ENCODE measurements at places on chromosomes 4 and X.

DNA sequence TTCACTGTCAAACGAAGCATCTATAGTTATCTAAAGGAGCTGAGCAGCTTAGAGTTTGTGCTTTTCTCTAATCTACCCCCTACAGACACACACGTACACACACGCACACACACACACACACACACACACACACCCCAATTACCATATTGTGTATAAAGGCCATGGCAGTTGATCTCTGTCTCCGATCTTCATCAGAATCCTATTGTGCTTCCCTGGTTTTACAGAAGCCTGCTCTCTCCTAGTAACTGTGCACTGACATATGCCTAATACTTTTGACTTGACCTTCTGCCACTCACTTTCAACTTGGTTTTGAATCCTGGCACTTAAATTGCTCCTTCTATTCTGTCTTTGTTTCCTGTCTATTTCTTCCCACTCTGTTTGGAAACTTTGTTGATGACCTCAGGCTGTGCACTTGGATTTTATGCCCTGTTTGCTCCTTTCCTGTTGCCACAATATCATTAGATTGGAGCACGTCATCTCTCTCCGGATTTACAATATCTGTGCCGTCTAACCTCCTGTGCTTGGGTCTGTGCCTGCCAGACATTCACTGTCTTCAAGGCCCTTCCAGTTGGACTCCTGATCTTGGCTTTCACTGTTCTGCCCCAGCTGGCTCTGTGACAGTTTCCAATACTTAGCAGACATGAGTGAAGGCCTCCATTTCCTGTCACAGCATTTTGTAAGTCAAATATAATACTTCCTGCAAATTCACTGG, 928.1 kb downstream of the FAT4 start:
- no peak for DNase-seq

GRCh38 chrX:106898462-106898861, 4.7 kb downstream of the RIPPLY1 start:
- no peak for DNase-seq

GRCh38 chrX:16528620-16529019, 121.3 kb upstream of the S100G start:
- DNase-seq = no peak

DNA sequence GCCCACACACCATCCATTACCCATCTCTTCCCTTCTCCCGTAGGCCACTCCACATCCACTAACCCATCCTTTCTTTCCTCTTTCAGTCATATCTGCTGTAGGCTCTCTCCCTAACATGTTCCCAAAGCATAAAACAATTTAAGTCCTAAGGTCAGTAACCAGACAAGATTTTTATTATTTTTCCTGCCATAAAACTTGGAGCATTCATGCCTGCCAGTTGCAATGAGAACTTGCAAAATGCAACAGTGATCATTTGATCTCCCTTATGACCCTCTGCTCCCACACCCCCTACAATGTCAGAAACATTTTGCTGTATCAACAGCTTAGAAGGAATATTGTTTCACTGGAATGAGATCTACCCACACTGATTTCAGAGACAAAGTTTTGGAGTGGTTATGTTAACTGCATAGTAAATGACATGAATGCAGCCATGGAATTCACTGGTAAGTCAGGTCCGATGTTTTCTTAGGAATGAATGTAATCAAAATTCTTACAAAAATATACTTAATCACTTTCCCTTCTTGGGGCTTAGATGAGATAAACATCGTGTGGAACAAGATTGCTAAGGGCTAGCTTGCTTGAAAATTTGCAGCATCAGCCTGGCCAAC, 5.7 kb downstream of the NIPAL1 start:
- DNase-seq = no peak

DNA sequence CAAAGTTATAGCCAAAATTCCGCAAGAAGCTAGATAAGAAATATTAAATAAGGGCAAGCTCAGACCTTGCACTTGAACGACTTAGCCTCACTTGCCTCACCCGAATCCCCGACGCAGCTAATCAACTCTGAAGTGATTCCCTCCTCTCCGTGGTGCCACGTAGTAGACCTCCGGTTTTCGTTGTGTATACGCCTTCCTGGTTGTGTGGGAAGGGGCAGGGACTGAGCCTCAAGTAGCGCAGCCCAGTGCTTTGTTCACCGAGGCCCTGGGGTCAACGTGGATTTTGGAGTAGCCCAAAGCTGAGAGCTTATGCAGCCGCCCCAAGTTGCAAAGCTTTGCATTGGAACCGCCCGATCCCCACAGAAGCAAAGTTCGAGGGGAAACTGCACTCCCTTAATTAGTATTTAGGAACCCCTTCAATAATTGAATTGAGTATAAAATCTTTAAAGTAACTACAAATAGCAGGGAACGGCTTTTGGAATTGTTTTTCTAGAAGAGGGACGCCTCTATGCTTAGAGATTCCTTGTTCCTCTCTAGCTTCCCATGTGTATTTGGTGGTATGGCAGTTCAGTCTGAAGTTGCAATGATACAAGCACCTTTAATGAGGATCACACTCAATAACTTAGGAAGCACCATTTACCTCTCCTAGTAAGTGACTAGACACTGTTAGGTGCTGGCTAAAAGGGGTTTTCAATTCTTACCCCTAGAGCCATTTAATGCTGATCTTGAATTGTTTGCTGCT, 55.7 kb downstream of the LINC00632 start:
- DNase-seq = no peak

DNA sequence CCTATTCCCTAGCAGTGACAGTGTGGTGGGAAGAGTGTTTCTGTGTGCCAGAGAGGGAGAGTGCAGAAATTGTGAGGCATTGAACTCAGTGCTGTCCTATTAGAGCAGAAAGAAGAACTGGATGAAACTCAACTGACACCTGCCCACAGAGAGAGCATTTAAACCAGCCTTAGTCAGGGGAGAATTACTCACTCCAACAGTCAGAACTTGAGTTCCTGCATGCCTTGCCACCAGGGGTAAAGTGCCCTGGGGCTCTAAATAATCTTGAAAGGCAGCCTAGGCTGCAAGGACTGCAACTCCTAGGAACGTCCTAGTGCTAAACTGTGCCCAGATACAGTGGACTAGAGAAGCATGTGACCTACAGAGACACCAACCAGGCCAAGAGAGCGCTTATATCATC, 12.8 kb downstream of the CYSLTR1 start:
- DNase-seq = no peak

GRCh38 chr4:69896530-69897116, 34.2 kb upstream of the CSN1S1 start:
- DNase-seq = no peak

- DNase-seq = no peak
Measured at GRCh38 chr4:165096776-165097175, 15.9 kb downstream of the TMEM192 start.

DNA sequence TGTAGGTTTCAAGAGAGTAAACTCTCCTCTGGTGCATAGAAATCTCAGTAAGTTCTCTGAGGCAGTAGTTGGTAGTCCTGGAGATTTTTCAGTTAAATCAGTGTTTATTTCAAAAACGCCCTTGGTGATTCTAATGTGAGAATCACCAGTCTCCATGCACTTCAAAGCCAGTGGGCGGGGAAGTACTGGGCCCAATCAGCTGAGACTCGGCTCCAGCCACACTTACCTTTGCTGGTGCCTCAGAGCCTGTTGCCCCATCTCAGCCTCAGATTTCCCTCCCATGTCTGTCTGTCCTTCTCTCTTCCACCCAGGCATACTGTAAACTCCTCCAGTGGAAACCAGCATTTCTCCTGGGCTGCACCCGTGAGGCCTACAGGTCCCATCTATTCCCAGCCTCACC, 7.4 kb upstream of the MGST2 start:
- DNase-seq = no peak

DNA sequence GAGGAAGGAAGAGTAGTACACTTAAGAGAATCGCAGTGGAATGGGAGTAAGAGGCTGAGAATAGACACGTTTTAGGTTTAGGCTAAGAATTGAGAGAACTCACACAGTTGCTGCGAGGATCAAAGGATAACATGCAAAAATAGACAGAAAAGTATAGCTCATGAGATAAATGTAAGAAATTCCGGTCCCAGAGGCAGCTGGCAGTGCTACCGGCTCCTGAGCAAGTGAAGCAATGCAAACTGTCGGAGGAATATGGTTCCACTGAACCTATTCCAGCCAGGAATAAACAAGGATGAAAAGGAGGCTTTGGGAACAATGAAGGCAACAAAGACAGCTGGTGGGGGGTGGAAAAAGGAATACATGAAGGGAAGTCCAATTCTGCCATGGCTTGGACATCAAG, 191.8 kb downstream of the QDPR start:
- DNase-seq = no peak

DNA sequence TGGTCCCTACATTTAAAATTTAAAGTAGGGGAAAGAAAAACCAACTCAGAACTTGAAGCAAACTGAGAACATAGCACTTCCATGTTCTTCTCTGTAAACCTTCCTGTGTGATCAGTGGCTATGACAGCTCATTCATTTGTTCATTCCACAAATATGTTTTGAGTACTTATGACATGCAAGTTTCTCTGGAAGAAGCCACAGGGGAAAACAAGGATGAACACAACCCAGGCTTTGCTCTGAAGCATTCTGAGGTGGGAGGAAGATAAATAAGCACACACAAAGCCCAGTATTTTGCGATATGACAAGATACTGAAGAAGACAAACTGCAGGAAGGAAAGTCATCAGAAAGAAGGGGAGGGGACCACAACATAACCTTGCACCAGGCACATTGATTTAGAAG, 96.4 kb downstream of the CHIC2 start:
- no peak for DNase-seq

DNA sequence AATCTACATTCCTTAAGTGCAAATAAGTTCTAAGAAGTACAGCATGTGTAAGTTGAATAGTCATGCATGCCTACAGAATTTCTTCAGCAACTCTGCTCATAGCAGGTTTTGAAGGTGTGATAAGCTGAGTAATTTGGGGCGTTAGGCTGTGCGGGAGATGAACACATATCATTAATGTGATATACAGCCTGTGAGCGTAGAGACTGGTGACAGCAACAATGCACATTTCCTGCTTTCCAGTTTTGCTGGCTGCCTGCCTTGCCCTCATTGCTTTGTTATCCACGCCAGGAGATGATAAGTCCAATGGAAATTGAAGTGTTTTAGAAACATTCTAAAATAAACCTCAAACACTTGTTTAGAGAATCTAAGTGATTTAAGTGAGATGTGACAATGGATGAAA, 1709.4 kb downstream of the ARAP2 start:
- no peak for DNase-seq

DNA sequence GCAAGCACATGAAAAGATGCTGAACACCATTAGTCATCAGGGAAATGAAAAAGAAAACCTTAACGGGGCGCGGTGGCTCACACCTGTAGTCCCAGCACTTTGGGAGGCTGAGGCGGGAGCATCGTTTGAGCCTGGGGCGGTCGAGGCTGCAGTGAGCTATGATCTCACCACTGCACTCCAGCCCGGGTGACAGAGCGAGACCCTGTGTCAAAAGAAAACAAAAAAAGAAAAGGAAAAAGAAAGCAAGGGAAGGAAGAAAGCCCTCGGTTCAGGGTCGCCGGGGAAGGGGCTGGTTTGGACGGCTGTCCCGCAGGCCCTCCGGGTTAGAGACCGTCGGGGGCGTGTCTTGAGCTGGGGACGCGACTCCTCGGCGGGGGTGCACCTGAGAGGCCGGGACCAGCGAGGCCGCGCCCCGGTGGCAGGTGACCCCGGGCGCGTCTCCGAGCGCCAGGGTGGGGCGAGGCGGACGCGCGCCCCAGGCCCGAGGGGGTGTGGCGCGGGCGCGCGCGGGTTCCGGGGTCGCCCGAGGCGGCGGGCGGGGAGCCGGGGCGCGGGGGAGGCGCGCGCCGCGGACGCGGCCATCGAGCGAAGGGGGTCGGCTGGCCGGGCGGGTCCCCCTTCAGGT, 478 bp upstream of the PLXNA3 start:
- DNase-seq = no peak

GRCh38 chr4:77652237-77652897, 46.7 kb downstream of the CXCL13 start:
- DNase-seq = no peak

- DNase-seq = no peak
Measured at GRCh38 chrX:25112156-25112555, 96.4 kb upstream of the ARX start.

DNA sequence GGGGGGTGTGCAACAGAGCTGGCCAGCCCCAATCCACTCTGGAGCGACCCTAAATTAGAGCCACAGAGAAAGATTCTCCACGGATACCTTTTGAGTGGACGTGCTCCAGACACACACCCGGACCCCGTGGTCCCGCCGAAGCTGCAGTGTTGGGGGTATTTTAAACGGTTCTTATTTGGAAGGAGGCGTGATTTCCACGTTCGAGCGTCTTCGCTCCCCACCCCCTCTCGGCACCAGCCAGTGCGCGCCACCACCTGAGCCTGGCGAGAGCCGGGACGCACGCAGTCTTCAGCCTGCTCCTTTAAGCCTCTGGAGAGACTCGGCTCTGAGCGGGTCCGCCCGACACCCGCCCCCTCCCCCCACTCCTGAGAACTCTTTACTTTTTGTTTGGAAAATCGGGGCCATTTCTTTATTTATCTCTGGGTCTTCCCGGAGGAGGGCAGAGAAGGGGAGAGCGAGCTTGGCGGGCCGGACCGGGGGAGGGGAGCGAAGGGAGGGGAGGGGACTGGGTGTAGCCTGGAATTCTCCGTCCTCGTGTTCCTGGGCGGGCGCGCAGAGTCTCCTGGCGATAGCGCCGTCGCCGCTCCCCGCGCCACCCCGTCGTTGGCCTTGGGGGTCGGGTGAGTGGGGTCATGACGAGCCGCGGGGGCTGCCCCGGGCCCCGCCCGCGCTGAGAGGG, 668 bp upstream of the PTCHD1 start:
- DNase-seq = no peak

DNA sequence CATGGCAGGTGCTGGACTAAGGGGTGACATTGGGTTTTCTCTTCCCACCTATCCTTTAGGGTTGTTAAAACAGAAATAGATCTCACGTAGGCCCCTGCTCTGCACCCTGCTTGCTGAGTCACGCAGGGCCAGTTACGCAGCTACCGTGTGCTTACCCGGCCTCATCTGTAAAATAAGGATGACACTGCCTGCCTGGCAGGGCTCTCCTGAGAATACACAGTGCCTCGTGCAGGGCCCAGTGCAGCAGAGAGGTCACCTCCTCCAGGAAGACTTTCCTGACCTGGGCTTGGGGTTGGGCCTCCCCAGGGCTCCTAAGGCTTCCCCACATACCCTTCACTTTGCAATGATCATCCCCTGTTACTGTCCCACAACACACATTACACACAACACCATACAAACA, 33.6 kb upstream of the JAKMIP1 start:
- DNase-seq = no peak

DNA sequence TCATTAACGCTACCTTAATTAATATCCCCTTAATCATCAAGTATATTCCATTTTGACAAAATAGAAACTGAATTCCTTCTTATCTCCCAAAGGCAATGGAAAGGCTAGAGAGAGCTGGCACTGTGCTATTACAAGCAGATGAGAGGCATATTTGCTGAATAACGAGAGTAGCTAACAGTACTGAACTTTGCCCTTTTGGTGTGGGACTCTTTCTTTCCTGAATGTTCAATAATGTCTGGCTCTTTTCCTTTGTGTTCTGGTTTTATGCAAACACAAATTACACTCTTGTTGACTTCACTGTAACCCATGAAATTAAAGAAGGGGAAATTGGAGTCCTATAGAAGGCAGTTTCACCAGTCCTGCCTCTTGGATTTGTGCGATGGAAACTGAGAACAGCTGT, 63.5 kb downstream of the SHROOM3 start:
- DNase-seq = no peak
